Left ventricle myocardium superior (tissue), 1 donor: ENCODE measurements at places on chromosomes 11 and 22. TPM values are rescaled to one million over a fixed set of nuclear protein-coding genes. Genes with fewer than 3 reads are reported as not detected.
A peak's percentile ranks its signal among the peaks of the same experiment; 100 is the strongest.

The HMBS gene
- total RNA-seq, result 24.9 TPM

The GAB4 gene
- not detected for total RNA-seq

The RASD2 gene
- 9.4 TPM for total RNA-seq

DNA sequence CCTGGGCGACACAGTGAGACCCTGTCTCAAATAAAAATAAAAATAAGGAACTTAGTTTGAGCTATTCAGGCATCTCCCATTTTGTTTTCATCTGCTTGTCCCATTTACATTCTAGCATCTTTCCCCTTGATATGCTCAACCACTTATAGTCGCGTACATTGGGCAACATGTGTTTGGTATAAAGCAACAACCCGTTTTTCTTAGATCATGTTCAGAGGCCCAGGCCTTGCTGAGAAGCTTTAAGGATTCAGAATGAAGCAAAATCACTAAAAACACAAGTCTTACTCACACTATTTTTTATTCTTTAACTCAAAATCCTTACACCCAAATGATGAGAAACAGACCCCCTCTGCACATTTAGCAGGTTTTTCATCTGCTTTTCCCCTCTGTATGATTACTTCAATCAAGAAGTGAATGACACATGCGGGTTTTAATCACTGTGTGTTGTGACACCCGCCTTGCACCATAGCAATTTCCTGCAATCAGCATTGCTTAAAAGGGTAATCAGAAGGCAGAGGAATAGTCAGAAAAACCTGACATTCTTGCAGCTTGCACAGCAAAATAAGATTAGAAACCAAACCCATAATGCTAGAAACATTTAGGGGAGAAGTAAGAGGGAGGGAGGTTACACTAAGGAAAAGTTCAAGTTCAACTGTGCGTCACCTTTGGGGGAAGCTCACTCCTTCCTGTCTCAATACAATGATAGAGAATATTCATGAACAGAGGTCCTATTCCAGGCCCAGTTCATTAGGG lies 25.9 kb downstream of the ALG9 start:
- DNase-seq, result no peak

The HTR3A gene
- total RNA-seq, result not detected

The C22orf31 gene
- total RNA-seq, result not detected

DNA sequence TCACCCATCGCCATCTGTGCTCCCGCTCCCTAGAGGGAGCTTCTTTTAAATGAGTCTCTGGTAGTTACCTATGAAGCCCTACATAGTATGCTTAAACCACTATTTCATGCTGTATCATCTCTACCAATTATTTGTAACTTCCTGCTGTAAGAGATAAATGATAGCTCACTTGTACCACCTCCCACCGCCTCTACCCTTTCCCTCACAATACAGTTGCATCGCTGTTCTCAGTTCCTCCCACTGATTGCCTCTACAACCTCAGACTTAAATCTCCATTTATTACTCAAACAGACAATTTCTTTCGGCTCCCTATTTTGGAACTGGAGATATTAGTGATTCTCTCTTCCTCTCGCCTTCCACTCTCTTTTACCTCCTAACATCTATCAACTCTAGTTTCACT lies 222.9 kb upstream of the ZC3H12C start:
- no peak for DNase-seq

DNA sequence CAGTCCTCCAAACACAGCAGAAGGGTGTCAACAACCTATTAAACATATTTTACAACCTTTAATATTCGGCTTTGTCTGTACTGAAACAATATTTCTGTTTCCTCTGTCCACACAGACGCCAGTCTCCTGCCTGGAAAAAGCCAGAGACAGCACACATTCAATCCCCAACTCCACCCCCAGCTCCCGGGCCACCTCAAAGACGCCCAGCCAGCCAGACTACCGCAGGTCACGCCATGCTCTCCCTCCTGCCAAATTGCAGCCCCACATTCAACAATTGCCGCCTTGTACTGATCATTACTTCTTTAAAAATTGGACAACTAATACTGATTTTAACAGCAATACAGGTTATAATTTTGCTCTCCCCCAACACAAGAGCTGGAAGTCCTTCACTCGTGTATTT lies 1.2 kb downstream of the SERGEF start:
- DNase-seq, result no peak

The VSTM5 gene
- total RNA-seq, result not detected

The POU2AF2 gene
- total RNA-seq, result not detected

The DKK3 gene
- 657 TPM for total RNA-seq

GRCh38 chr11:47331454-47332302 lies 20.8 kb downstream of the MYBPC3 start:
- peak; percentile 30 for DNase-seq

DNA sequence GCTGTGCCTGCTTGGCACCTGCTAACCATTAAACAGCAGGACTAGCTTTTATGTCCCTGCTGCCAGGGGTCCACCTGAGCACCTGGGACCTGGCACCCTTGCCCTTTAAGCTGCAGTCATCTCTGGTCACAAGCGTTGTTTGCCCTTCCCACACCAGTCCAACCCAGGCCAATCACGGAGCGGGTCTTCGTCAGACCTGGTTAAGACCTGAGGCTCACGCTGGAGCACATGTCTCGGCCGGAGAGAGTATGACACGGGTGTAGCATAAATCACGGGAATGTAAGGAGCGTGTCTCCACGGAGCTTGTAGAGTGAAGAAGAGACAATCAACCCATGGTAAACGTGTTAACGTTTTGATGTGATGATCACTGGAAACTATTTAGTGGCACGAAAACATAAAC lies 847.3 kb downstream of the BRD1 start:
- DNase-seq, result no peak

The CCDC89 gene
- 0.30 TPM for total RNA-seq

The PNPLA3 gene
- total RNA-seq, result 0.25 TPM

DNA sequence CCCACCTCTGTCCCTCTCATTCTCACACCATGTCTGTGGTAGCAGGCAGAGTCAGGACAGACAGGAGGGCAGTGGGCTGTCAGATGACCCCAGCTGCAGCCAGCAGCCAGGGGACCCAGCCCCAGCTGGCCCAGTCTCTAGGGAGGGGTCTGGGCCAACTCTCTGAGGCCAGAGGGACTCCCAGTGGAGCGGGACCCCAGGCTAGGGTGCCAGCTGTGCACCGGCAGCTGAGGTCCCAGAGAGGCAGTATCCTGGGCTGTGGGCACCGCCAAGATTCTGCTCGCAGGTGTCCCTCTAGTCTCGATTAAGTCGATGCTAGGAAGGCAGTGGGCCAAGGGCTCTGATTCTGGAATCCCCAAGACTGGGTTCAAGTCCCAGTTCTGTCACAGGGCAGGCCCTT lies 16.7 kb upstream of the FADD start:
- DNase-seq, result no peak

DNA sequence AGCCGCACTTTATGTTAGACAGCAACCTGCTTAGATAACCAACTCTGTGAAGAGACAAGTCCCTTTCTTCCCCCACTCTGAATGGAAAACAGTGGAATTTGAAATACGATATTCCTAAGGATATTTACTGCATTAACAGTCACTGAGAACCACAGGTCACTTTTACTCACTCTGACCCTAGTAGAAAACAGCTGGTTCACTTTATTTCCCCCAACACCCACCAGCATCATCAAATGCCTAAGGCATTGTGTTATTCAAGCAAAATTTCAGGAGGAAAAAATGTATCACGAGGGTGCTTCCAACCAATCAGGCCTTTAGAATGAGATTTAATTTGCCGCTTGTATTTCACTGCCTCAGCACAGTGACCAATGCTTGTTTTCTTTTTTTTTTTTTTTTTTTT lies 1134.1 kb upstream of the CCDC90B start:
- no peak for DNase-seq

GRCh38 chr11:83554876-83555275 lies 268.7 kb upstream of the CCDC90B start:
- DNase-seq, result no peak

- DNase-seq, result peak; percentile 65
Measured at GRCh38 chr22:29205594-29206371, at the start of gene EMID1. Gene EMID1 (plus strand): TSS chr22:29205896. CDS start chr22:29206039, 143 bp downstream.

GRCh38 chr11:72652873-72653630 lies 21.2 kb downstream of the PDE2A start:
- DNase-seq, result no peak

The ENTHD1 gene
- not detected for total RNA-seq

DNA sequence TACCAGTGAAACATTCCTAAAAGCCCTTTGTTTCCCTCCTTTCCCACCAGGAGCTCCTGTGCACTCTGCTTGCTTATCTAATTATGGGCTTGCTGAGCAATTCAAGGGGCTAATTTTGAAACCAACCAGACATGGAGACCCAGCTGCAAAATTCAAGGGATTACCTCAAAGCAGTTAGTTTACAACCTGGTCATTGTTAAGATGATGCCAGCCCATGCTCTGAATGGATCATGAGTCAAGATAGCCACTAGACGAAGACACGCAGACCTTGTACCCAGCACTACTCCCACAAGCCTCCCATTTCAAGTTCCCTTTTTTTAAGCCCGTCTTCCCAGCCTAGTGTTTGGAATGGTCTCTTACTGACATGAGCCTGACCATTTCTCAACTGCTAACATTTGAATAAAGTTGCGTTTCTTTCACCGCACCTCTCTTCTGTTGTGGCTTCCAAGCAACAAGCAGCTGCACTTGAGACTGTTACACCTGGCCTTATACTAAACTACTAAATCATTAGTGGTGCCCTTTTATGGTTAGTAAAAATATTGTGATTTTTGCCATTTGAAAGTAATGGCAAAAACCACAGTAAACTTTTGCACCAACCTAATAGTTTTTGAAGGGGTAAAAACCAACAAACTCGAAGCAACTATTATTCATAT lies 315.3 kb upstream of the LUZP2 start:
- no peak for DNase-seq

GRCh38 chr11:3003396-3004231 lies 11.5 kb upstream of the NAP1L4 start:
- no peak for DNase-seq
